ENCODE measurements at places on chromosomes 5 and 9.

DNA sequence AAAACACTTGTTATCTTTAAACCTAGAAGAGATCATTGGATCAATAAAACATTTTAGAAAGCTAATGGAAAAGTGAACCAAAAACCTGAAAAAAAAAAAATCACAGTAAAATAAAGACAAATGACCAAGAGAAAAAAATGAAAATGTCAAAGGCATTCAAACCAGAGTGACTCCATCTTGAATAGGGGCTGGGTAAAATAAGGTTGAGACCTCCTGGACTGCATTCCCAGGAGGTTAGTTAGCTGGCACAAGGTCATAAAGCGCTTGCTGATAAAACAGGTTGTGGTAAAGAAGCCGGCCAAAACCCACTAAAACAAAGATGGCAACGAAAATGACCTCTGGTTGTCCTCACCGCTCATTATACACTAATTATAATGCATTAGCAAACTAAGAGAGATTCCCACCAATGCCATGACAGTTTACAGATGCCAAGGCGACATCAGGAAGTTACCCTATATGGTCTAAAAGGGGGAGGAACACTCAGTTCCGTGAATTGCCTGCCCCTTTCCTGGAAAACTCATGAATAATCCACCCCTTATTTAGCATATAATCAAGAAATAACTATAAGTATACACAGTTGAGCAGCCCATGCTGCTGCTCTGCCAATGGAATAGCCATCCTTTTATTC, 116.7 kb upstream of the NEK6 start:
- no peak for DNase-seq

- DNase-seq: no peak
Observed at GRCh38 chr5:33230467-33231078, 210.2 kb upstream of the TARS1 start.

DNA sequence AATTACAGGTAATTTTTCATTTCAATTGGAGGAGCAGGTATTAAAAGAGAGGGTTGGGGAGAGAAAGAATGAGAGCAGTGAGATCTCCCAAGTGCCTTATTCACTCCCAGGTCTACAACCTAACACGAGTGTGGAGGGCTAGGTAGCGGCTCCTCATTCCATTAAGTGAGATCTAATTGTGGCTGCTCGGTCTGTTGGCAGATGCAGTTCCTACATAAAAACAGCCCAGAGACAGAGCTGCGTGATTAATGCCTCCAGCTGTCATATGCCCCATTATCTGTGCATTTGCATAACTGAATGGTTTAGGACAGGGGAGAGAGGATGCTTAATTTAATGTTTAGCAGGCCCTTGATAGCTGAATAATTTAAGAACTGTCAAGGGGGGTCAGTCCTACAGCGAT, 100.5 kb downstream of the PSAT1 start:
- no peak for DNase-seq

DNA sequence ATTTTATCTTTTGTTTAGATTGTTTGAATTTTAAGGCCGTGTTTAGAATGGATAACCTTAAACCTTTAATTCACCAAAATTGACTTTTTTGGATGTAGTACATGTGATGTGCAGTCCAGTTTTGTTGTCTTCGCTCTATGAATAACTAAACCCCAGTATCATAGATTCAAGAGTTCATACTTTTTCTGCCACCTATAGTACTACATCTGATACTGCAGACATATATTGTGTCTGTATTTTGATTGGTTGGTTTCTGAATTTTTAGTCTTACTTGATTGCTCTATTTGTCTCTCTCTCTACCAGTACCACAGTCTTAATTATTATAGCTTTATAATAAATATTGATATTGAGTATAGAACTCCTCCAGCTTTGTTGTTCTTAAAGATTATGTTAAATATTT, 58.1 kb downstream of the PPIP5K2 start:
- no peak for DNase-seq

DNA sequence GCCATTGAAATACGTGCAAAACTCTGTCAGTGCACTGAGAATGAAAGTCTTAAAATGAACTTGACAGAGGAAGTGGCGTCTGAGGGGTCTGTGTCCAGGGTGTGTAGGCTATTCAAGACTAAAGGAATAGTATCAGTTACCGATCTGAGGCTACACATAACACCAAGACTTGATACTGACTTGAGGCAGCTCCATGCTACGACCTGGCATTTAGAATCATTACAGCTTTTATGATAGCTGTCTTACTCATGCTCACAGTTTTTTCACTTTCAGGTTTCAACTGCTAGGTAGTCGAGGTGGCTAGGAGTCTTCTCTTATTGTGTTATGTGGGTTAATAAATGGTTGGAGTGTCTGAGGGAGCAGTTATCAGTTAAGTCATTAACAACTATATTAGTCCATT, 92.8 kb upstream of the SLCO6A1 start:
- DNase-seq: no peak

DNA sequence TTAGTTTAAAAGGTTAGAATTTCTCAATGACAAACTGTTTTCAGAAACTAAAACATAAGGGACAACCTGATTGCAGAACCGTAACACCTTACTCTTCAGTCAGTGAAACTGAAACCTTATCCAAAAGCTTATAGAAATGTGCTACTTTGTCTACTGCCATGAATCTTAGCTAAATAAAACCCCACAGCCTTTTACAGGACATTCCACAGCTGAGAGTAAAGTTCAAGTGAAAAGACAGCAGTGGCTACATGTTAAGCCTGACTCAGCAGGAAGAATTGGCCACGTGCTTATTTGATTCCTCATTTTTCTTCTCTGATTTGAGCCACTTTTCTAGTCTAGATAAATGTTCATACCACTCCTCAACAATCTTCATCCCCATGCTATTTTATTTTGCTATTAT, 278.7 kb upstream of the ISL1 start:
- DNase-seq: no peak

DNA sequence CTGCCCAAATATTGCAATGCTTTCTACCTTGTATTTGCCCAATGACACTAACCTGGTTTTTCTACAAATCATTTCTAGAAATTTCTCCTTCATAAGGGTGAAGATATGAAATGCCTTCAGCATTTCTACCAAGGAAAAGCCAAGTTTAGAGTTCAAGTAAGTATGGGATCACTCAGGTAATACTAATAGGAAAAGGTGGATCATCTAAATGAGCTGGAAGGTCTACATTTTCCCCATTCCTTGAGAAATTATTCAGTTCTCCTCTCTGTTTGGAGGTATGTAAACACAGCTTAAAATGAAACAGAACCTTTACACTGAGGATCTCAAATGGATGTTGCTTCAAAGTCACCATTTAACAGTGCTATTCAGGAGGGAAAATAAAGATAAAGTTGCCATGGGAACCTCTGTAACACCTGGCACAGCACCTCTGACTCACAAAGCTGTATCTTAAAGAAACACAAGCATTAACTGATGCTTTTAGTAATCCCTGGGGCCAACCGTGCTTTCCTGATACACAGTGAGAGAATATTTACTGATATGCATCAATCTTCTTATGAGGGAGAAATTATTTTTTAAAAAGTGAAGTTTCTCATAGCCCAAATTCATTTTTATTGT, 161.3 kb downstream of the DRD1 start:
- DNase-seq: no peak

- no peak for DNase-seq
Observed at GRCh38 chr9:121861501-121862180, 210.2 kb downstream of the DAB2IP start.

DNA sequence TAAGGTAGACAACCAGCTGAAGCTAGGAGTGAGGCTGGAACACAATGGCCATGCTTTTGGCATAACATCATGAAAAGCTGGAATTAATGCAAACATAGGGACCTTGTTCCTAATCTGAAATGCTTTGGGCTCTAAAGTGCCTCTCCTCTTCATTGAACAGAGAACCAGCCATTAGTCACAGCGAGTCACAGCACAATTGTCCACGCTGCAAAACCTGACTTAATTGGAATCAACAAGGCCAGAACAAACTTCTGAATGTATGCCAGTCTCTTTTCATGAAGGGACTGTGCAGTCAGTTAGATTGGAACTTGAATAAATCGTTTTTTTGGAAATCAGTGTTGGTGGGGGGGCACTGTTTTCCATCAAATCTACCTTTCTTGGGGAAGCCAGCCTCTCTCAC, 96.5 kb downstream of the JAKMIP2 start:
- no peak for DNase-seq

- no peak for DNase-seq
Observed at GRCh38 chr5:77844373-77844622, 68.2 kb upstream of the TBCA start.

DNA sequence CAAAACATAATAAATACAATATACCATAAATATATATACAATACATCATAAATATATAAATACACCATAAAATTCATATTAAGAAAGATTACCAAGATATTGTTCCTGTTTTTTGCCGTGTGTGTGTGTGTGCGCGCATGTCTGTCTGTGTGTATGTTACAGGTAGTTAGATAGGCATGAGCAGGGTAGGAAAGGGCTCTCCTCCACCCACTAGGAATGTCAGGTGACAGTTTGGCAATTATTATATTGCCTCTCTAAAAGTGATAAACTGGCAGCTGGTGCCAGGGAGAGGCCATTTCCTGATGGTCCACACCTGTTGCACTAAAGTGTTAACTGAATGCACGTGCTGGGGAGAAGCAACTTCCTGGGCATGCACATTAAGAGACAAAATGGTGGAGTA, 232.8 kb downstream of the ADAMTS6 start:
- no peak for DNase-seq

GRCh38 chr5:62343428-62343827, 37.4 kb downstream of the KIF2A start:
- no peak for DNase-seq

GRCh38 chr5:14342306-14342705, 199.2 kb downstream of the TRIO start:
- no peak for DNase-seq

GRCh38 chr5:179558932-179559283, 8.6 kb downstream of the RUFY1 start:
- DNase-seq: no peak

DNA sequence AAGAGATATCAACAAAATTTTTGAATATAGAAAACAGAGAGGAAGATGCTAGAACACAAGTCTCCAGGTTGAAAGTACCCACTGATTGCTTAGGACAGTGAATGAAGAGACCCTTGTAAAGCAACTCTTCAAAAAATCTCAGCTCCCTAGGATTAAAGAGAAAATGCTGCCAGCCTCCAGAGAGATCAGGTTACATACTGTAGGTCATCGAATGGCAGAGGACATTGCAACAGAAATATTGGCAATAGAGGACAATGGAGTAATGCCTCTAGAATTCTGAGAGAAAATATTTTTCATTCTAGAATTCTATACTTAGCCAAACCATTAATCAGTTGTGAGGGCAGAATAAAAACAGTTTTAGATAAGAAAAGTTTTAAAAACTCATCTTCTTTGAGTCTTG, 43.1 kb upstream of the ELL2 start:
- DNase-seq: no peak
